Stimulated activated CD4-positive, alpha-beta T cell treated with anti-CD3 and anti-CD28 coated beads, Interleukin-1b, Interleukin-23, amount 100 ng/mL, for 4 hours (primary cell): ENCODE measurements at places on chromosomes 12 and 14.

DNA sequence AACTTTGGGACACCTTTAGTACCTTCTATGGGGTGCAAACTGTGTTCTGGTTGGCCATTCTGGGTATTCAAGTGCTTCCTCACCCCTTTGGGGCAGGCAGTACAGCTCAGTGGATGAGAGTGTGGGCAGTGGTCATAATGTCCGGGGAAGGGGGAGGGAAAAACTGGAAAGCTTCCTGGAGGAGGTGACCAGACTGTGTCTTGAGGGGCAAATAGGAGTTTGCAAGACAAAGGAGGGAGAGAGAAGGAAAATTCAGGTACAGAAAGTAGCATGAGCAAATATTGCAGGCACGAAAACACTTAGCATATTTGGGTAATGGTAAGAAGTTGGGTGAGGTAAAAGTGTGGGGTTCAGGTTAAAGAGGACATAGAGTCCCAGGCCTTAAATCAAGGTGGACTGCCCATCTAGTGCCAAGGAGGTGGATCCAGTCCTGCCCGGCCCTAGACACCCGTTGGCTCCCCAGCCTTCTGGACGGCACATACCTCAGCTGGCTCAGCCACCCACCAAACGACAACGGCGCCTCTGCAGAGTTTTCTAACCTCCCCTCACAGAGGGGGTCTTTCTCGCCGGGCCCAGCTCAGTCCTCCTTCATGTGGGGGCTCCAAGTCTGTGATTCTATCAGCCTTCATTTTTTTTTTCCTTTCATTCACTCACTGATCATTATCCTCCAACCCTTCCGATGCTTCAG, 86.4 kb downstream of the DICER1 start:
- DNase-seq, result no peak

- no peak for DNase-seq
Measured at GRCh38 chr14:65134651-65135579, 32.6 kb upstream of the MAX start.

DNA sequence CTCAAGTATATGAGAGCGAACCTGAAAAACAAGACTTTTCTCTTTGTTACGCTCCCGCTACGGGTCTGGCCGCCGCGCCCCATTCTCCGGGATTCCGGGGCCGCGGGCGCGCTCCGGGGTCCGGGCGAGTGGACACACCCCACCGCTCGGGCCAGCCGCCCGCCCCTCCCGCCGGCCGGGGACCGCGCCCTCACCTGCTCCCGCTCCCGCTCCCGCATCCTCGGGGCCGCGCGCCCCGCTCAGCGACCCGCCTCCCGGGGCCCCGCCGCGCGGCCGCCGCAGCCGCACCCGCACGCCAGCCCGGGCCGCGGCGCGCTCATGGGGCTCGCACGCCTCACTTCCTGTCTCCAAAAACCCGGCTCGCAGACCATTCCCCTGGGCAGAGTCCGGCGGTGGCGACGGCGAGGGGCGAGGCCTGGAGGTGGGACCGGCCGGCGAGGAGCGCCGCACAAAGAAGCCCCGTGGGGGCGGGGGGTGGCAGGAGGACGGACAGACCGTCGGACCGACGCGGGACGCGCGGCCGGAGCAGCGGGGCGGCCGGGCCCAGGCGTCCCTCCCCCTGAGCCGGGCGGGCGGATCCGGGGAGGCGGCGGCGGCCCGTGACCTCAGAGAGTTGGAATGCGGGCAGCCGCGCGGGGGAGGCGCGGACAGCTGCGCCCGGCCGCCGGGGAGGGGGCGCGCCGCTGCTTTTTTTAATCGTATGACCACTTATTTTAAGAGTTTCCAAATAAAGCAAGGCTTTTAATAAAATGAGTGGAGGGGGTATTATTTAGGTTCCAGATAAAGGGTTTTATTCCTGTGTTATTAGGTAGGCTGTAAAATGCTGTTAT, at the start of gene PTPN21:
TSS of gene PTPN21 (minus strand) at position 551 of the 830 bp plus-strand sequence. CDS start 4,590 bp downstream, outside the sequence.
- peak; percentile 9 for DNase-seq

DNA sequence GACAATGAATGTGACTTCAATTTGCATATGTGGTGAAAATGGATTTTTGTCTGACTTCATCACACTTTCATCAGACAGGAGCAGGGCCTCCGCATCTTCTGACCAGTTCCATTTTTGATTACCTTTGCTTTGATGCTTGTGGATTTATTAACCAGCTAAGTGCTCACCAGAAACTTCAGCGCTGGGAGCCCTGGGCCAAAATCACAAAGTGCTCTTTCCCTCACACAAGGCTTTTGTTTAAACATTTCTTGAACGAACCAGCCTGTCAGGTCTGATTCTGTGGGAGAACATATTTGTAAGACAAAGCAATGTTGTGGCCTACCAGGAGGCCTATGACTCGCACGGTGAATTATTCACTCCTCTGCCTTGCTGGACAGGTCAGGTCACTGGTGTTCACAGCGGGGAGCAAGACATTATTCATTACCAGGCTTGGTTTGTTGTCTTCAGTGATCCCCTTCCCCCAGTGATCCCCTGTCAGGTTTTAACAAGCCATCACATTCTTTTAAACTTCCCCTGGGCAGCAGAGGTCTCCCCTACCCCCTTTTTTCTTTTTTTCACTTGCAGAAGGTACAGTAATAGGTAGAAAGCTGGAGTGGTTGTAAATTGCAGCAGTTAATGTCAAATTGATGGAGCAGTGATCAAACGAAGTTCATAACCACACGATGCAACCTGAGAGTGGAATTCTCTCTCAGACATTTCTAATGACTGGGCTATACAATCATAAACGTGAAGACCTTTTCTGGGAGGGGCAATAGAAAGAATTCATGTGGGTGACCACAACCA, 167.5 kb upstream of the PRICKLE1 start:
- no peak for DNase-seq

DNA sequence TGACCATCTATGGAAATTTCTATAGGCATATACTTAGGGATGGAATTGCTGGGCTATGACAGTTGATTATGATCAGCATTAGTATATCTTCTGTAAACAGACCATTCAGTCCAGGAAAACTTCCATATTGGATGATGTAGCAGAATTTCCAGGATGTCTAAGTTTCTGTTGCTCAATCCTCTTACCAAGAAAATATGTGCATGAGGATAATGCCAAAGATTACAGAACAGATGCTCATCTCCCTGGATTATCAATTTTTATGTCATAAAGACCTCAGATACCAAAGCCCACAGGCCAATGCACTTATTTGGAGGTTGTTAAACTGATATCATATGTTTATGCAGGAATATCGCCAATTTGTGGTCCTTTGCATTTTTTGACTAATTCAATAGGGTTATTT, 354.4 kb upstream of the FLRT2 start:
- no peak for DNase-seq

GRCh38 chr14:99258341-99258861, 13.6 kb downstream of the BCL11B start:
- DNase-seq, result no peak

- DNase-seq, result no peak
Measured at GRCh38 chr12:13780453-13780852, 200.9 kb downstream of the GRIN2B start.

- DNase-seq, result no peak
Measured at GRCh38 chr12:66199831-66200509, 11.0 kb downstream of the IRAK3 start.

- no peak for DNase-seq
Measured at GRCh38 chr14:53793790-53794505, 162.7 kb downstream of the BMP4 start.

DNA sequence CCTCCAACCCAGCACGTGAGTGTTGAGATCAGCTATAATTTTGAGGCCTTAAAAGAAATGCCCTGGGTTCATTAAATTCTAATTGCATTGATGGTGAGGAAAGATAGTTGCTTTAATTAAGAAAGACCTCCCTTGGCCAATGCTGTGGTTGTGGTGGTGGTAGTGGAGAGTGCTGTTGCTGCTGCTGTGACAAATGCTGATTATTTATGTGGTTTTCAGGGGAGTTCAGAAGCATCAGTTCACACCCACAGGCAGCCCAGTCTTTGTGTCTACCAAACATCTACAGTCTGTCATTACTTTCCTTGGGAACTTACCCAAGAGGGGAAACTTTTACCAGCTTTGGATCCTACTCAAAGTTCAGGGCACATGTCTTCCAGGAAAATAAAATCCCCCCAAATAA, 178.4 kb upstream of the PARP11 start:
- no peak for DNase-seq

GRCh38 chr14:32049361-32050088, 27.6 kb upstream of the ARHGAP5 start:
- no peak for DNase-seq

- DNase-seq, result no peak
Measured at GRCh38 chr12:128813883-128814282, 9.9 kb downstream of the SLC15A4 start.

- DNase-seq, result no peak
Measured at GRCh38 chr14:24542346-24542936, 33.6 kb downstream of the CTSG start.

DNA sequence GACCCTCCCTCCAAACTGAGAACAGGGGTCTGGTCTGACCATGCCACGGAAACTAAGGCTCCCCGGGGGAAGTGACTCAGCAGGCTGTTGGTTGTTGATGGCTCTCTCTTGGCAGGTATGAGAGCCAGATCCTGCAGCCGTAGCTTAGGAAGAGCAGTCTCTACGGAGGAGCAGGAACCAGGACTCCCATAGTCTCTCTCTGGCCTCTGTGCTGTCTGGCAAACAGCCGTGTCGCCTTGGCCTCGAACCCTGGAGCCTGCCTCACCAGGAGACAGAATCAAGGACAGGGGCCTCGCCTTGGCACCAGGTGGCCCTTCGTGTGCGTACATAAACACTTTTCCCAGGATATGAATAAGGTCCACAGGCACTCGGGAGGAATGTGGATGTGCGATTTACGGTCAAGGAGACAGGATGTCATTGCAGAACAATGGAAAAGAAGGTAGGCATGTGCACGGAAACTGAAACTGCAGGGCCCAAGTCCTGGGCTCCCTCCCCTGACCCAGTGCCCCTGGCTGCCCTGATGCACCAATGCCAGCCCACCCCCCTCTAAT, 7.9 kb downstream of the VWF start:
- DNase-seq, result no peak

GRCh38 chr12:46442239-46442638, 69.7 kb upstream of the SLC38A2 start:
- no peak for DNase-seq

DNA sequence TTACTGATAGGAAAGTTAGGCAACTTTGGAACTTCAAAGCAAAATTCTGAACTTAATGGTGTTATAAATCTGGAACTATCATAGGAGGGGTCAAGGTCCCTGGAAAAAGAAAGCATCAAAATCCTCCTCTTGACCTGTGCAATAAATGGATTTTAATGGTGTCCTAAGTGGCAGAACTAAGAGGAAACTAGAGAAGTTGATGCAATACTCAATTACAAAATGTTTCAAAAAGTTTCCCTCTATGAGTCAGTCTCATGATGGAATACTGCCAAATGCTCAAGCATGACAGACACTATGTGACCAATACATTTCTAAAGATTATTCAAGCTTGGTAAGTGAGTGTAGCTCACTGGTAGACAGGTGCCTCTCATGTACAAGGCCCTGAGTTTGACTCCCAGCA, 47.7 kb upstream of the ERGIC2 start:
- no peak for DNase-seq

DNA sequence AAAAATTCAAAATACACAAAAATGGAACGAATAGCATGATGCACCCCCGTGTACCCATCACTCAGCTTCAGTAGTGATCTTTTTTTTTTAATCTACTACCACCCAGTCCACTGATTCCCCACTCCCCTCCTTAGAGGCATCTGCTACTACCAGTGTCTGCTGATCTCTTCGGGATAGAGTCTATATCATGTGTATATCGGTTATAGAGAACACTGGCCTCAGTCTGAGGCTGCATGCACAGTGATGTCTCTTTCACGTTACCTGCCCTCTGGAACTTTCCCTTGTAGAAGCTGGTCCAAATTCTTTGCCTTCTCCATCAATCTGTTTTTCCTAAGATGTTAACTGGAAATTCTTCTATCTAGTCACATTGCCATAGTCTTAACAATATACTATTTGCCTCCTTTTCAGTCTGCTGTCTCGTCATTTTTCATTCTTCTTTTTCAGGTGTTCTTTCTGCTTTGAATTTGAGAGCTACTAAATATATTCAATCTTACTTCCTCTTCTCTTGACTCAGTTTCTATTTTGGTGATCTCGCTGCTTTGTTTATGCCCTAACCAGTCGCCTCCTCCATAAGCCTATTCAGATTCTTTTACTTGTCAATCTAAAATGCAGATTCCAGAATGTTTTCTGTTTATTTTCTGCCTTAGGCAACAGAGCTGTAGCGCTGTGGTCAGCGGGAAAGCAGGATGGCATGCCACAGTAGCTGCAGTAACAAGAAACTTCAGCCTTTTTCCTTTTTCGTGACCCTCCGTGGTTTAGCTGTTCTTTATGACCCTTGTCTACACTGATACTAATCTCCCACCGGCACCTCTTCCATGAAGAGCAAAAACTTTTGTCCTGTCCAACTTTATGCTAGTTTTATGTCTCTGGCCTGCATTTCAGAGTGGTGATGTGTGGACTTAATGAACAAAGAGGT, 67.0 kb downstream of the FBXW8 start:
- no peak for DNase-seq

GRCh38 chr12:13099844-13100604, 3.4 kb downstream of the GSG1 start:
- DNase-seq, result no peak

GRCh38 chr12:48122065-48122834, 3.1 kb downstream of the PFKM start:
- no peak for DNase-seq

- DNase-seq, result no peak
Measured at GRCh38 chr14:71380271-71380670, 473.0 kb downstream of the PCNX1 start.

- peak; percentile 34 for DNase-seq
Measured at GRCh38 chr14:91509083-91509877, 830 bp downstream of the PPP4R3A start.

GRCh38 chr12:87924149-87924548, 105.1 kb downstream of the C12orf50 start:
- no peak for DNase-seq

DNA sequence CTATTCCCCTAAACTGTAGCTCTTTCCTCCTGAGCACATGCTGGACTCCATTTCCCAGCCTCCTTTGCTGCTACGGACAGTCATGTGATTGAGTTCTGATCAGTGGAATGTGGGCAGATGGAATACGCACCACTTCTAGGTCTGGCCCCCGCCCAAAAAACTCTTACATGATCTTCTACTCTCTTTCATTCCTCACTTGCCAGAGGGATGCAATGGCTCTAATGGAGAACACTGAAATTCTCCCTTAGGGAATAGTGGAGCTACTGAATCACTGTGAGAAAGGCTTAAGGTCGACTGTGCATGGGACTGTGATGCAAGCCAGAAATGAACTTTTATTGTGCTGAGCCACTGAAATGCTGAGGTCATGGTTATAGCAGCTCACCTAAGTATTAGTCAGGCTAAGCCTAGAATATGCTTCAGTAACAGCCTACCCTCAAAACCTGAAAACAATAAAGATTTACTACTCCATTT, 13.0 kb upstream of the TMED2 start:
- DNase-seq, result no peak

GRCh38 chr12:96368687-96369086, 31.6 kb downstream of the CDK17 start:
- DNase-seq, result no peak

DNA sequence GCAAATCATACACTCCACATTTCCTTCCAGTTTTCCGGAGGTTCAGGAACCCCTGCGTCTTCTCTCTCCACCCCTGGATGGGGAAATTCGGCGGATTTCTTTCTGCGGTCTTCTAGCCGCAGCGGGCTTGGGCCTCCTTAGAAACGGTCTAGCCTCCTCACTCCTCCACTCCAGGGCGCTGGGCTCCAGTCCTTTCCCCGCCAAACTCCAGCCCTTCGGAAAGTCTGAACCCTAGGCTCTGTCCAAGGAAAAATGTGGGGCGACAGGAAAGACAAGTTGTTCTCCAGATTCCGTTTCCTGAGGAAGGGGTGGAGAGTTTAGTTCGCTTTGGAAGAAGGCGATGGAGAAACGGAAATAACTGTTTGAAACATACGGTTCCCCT, 1.4 kb upstream of the HOXC10 start:
- no peak for DNase-seq
